Breast epithelium (tissue), 4 donors: ENCODE measurements at places on chromosomes 13 and 19.

DNA sequence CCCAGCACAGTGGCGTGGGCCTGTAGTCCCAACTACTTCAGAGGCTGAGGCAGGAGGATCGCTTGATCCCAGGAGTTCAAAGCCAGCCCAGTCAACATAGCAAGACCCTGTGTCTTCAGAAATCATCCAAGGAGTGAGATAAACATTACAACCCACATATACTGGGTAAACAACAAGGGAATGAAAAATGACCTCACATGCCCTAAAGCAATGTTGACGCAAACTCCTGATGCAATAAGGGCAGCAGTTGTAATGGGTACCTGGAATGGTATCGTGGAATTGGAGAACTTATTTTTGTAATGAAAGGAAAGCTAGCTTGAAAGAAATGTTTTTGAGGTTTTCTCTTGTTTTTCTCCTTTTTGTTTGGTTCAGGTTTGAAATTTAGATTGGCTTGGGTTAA, 24.5 kb upstream of the LGALS16 start:
- H3K27me3 ChIP-seq, result peaks cover 4% of the 10 kb centered on the region
- no peak overlapping the region for H3K27ac ChIP-seq
- no peak for DNase-seq
- no peaks in the 10 kb centered on the region for H3K36me3 ChIP-seq
- H3K4me3 ChIP-seq, result no peak overlapping the region
- no peaks in the 10 kb centered on the region for H3K4me1 ChIP-seq

DNA sequence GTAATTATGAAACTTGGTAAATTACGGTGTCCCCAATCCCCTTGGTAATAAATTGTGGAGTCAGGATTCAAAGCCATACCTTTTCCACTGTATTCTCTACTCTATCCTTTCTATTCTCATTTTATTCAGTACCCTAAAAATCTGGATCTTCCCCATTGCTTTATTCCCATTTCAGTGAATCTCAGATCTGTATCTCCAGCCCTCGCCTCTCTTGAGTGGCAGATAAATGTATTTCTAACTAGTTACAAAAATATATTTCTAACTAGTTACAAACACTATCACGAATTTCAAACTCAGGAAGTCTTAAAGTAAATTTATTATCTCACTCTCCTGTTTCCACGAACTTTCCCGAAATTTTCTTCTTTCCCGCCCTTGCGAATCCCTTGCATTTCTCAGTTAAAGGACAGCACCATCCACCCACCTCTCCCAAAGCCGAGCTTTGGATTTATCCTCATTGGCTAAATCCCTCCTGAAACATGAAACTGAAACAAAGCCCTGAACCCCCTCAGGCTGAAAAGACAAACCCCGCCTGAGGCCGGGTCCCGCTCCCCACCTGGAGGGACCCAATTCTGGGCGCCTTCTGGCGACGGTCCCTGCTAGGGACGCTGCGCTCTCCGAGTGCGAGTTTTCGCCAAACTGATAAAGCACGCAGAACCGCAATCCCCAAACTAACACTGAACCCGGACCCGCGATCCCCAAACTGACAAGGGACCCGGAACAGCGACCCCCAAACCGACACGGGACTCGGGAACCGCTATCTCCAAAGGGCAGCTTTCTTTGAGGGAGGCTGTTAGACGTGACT, 164.3 kb upstream of the PABPC3 start:
- no peaks in the 10 kb centered on the region for H3K4me1 ChIP-seq
- H3K27ac ChIP-seq, result no peak overlapping the region
- H3K36me3 ChIP-seq, result no peaks in the 10 kb centered on the region
- no peak overlapping the region for H3K4me3 ChIP-seq
- peaks cover 29% of the 10 kb centered on the region for H3K27me3 ChIP-seq

- peak overlapping the region; percentile 43 for H3K27ac ChIP-seq
- H3K27me3 ChIP-seq, result no peaks in the 10 kb centered on the region
- H3K4me3 ChIP-seq, result no peak overlapping the region
- peak; percentile 58 for DNase-seq
These were observed 19.6 kb downstream of the SULT2B1 start for GRCh38 chr19:48571378-48572162.

DNA sequence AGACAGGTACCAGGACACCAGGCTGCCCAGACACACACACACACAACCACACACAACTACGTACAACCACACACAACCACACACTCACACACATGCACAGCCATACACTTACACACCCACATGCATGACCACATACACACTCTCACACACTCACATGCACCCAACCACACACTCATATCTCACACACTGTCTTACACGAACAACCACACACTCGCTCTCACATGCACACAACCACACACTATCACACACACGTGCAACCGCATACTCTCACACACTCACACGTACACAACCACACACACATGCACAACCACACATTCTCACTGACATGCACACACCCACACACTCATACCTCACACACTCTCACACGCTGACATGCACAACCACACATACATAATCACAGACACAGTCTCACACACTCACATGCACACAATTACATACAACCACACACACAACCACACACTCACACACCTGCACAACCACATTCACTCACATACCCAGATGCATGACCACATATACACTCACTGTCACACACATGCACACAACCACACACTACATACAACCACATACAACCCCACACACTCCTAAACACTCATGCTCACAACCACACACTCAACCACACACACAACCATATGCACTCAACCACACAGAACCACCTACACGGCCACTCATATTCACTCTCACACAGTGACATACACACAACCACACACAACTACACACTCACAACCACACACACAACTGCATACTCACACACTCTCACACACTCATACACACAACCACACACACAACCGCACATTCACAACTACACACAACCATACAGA, 7.6 kb upstream of the SLC7A10 start:
- no peak for DNase-seq
- H3K27ac ChIP-seq, result no peak overlapping the region
- no peaks in the 10 kb centered on the region for H3K4me1 ChIP-seq

GRCh38 chr19:18428173-18428786, 9.1 kb downstream of the SSBP4 start:
- H3K4me1 ChIP-seq, result peaks cover 12% of the 10 kb centered on the region
- DNase-seq, result no peak
- H3K27me3 ChIP-seq, result no peaks in the 10 kb centered on the region
- H3K36me3 ChIP-seq, result no peaks in the 10 kb centered on the region

- no peaks in the 10 kb centered on the region for H3K27me3 ChIP-seq
- no peaks in the 10 kb centered on the region for H3K36me3 ChIP-seq
- no peak overlapping the region for H3K4me3 ChIP-seq
- no peak overlapping the region for H3K27ac ChIP-seq
These were observed 1202.3 kb downstream of the UQCRFS1 start for GRCh38 chr19:28010656-28011055.

- no peak for DNase-seq
These were observed 18.4 kb upstream of the MYCBP2 start for GRCh38 chr13:77345150-77345780.

- no peaks in the 10 kb centered on the region for H3K4me1 ChIP-seq
- no peaks in the 10 kb centered on the region for H3K36me3 ChIP-seq
- H3K4me3 ChIP-seq, result no peak overlapping the region
- H3K27me3 ChIP-seq, result no peaks in the 10 kb centered on the region
- no peak for DNase-seq
These were observed 220.4 kb upstream of the HTR2A start for GRCh38 chr13:47117268-47117667.

DNA sequence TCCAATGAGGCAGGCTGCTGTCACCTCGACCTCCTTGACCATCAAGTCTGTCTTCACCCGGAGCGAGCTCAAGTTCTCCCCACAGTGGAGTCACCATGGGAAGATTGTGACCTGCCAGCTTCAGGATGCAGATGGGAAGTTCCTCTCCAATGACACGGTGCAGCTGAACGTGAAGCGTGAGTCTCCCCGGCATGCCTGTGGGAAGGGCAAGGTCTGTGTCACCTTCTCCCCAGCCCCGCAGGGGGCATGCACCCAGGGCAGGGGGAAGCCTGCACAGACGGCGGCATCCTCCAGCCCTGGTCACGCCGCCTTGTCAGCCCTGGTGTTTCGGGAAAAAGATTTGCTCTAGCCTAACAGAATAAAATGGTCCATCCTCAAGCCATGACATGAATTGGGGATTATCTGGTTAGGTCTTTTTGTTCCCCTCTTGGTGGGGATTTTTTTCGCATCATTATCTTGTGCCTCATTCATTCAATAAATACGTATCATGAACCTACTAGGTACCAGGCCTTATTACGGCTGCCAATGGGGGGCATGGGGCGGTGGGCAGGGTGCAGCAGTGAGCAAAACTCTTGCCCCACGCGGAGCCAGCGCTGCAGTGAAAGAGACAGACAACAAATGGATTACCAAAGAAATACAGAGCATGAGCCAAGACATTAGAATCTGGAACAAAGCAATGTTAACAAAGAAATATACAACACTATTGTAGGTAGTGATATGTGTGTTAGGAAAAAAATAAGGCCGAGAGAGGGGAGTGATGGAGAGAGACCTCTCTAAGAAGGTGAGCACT, 7.4 kb downstream of the CD22 start:
- H3K4me1 ChIP-seq, result no peaks in the 10 kb centered on the region
- no peak overlapping the region for H3K27ac ChIP-seq
- DNase-seq, result no peak
- no peak overlapping the region for H3K4me3 ChIP-seq
- no peaks in the 10 kb centered on the region for H3K27me3 ChIP-seq

DNA sequence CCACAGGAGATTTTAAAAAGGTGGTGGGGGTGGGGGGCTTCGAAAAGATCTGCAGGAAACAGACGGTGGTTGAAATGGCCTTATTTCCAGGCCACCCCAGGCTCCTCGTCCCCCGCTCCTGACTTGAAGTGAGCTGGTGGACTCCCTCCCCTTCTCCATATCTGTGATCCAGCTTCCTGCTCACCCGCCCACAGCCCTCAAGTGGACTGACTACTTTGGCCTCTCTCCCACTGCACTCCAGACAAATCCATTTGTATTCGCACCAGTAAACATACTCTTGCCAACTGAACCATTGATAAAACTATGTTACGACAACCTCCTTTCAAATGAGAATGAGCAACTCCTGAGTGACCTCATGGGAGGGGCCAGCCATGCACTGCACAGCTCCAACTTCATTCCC, 259.5 kb downstream of the COL4A1 start:
- no peak overlapping the region for H3K27ac ChIP-seq
- H3K4me3 ChIP-seq, result no peak overlapping the region
- no peaks in the 10 kb centered on the region for H3K27me3 ChIP-seq
- H3K36me3 ChIP-seq, result no peaks in the 10 kb centered on the region
- H3K4me1 ChIP-seq, result no peaks in the 10 kb centered on the region

DNA sequence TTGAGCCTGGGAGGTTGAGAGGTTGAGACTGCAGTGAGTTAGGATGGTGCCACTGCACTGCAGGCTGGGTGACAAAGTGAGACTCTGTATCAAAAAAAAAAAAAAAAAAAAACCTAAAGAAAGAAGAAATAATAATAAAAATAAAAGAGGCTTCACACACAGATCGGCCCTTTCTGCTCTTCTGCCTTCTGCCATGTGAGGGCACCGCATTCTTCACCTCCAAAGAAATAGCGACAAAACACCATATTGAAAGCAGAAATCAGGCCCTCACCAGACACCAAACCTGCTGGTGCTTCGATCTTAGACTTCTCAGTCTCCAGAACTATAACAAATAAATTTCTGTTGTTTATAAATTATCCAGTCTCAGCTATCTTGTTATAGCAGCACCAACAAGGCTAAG, 3.0 kb downstream of the ZNF649 start:
- no peaks in the 10 kb centered on the region for H3K27me3 ChIP-seq
- no peaks in the 10 kb centered on the region for H3K4me1 ChIP-seq
- peaks cover 11% of the 10 kb centered on the region for H3K36me3 ChIP-seq
- H3K27ac ChIP-seq, result no peak overlapping the region
- DNase-seq, result no peak

DNA sequence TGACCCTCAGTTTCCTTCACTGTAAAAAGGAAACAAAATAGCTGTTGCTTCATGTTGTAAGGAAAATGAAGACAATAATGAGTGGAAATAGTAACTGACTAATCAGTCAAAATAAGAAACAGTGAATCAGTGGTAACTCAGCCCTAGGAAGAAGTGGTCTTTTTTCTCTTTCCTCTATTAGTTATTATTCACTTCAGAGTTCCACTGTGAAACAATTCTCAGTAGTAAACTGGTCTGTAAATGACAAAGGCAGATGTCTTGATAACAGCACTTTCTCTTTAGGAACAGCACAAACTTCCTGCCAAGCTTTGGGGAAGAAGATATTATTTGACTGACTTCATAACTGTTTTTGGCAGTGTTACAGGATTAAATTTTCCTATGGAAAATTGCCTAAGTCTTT, 600.5 kb upstream of the KLHL1 start:
- no peaks in the 10 kb centered on the region for H3K4me1 ChIP-seq
- no peaks in the 10 kb centered on the region for H3K27me3 ChIP-seq
- no peak overlapping the region for H3K27ac ChIP-seq
- no peak for DNase-seq

- H3K4me1 ChIP-seq, result peaks cover 25% of the 10 kb centered on the region
- H3K27ac ChIP-seq, result no peak overlapping the region
- peaks cover 4% of the 10 kb centered on the region for H3K27me3 ChIP-seq
- no peak for DNase-seq
- H3K4me3 ChIP-seq, result no peak overlapping the region
These were observed 2.7 kb downstream of the FAM174C start for GRCh38 chr19:1278074-1278473.

DNA sequence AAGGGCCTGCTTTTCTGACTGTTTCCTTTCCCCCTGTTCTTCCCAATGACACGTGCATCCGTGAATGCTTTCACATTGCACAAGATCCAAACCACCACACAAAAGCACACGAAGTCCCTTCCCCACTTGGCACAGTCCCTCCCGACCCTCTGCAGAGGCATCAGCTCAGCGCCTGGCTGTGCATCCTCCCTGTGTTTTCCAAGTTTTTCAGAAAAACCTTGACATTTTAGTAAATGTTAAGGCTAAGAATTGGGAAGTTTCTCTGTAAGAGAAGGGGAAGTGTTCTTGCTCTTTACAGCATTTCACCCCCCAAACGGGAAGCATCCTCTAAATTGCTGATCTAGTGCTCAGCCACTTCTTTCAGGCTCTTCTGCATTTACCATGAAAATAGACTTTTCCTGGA, 94.5 kb upstream of the TM9SF2 start:
- no peak for DNase-seq
- H3K36me3 ChIP-seq, result no peaks in the 10 kb centered on the region
- H3K4me1 ChIP-seq, result no peaks in the 10 kb centered on the region

DNA sequence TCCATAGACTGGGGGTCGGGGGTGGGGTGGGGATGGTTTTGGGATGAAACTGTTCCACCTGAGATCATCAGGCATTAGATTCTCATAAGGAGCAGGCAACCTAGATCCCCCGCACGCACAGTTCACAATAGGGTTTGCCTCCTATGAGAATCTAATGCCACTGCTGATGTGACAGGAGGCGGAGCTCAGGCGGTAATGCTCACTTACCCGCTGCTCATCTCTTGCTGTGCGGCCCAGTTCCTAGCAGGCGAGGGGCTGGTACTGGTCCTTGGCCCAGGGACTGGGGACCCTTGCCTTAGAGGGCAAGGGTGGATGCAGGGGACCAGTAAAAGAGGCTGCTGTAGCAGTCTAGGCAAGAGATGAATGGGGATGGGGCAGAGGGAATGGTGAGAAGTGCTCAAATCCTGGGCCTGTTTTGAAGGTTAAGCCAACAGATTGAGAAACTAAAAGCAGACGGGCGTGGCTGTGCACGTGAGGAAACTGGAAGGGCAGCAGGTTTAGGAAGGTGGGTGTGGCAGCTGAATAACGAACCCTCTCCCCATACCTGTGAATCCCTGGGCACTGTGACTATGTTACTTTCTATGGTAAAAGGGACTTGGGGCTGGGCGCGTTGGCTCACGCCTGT, 1.5 kb upstream of the ERICH4 start:
- H3K27me3 ChIP-seq, result peaks cover 10% of the 10 kb centered on the region
- H3K4me1 ChIP-seq, result no peaks in the 10 kb centered on the region
- peak; percentile 28 for DNase-seq
- H3K36me3 ChIP-seq, result no peaks in the 10 kb centered on the region

- no peak overlapping the region for H3K4me3 ChIP-seq
- H3K36me3 ChIP-seq, result no peaks in the 10 kb centered on the region
- H3K27me3 ChIP-seq, result no peaks in the 10 kb centered on the region
- H3K27ac ChIP-seq, result no peak overlapping the region
These were observed 14.1 kb downstream of the CFD start for GRCh38 chr19:873561-874041.
